CD4-positive, alpha-beta T cell treated with Interleukin-2 at 100 ng/mL for 4 hours (primary cell): ENCODE measurements at places on chromosomes 13 and 19.

DNA sequence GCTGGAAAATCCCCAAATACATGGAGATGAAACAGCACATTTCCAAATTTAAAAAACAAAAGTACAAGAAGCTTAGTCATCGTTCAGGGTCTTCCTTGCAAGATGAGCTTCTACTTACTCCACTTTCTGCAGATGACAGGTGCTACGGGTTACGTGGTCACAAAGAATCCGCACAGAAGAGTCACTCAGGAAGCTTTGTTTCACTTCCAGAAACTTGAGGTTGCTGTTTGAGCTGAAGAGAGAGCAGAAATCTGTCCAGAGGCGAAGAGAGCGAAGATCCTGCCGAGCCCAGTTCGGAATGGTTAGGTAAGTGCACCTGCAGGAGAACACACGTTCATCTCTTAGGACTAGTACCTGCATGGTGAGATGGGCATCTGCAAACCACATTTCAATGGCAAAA is 9.4 kb downstream of the NLRP7 start:
- DNase-seq = no peak

GRCh38 chr19:44277331-44277730 is 17.6 kb downstream of the ZNF233 start:
- DNase-seq = no peak

DNA sequence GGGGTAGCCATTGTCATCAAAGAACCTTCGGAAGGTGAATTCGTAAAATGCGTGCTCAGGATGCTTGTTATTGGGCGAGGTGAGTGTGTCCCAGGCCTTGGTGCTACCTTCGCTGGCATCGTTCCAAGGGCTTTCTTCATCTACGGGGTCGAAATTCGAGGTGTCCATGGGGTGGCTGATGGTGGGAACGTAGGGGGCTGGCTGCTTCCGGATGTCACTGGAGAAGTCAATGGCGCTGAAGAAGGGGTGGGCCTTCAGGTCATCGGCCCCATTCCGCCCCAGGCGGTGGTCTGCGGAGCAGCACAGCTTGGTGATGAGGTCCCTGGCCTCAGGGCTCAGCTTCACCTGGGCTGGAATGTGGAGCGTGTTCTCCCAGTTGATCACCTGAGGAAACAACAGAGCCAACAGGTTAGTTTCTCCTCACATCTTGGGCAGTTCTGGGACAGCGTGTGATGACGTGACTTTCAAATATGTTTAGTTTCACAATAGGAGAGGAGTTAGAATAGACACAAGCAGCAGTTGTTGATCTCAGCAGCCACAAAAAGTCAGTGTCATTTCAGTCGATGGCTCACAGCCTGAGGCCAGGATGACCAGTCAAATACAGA is 72.5 kb upstream of the XPO4 start:
- DNase-seq = no peak

GRCh38 chr19:32465176-32465575 is 59.6 kb downstream of the DPY19L3 start:
- DNase-seq = no peak

- DNase-seq = no peak
Measured at GRCh38 chr13:79477968-79478367, 3.0 kb upstream of the NDFIP2 start.

DNA sequence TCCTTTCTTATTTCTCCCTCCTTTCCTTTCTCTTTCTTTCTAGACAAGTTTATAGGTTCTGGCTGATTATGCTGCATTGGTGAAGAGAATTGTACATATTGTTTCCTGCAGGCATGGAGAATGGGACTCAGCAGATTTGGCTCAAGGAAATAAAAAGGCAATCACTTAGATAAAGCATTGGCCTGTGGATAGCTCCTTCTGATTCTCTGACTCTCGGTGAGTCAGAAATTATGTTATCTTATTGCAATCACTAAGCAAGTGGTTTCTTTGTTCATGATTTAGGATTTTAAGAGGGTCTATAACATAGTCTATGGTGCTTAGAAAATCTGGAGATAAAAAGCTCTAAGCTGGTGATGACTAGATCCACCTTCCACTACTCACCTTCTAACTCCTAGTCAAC is 54.0 kb upstream of the POSTN start:
- no peak for DNase-seq

GRCh38 chr13:52994051-52994450 is 34.6 kb upstream of the OLFM4 start:
- no peak for DNase-seq
